Urinary bladder (tissue), 4 donors: ENCODE measurements at places on chromosomes 5 and 9. TPM values are rescaled to one million over a fixed set of nuclear protein-coding genes. Genes with fewer than 3 reads are reported as not detected.

DNA sequence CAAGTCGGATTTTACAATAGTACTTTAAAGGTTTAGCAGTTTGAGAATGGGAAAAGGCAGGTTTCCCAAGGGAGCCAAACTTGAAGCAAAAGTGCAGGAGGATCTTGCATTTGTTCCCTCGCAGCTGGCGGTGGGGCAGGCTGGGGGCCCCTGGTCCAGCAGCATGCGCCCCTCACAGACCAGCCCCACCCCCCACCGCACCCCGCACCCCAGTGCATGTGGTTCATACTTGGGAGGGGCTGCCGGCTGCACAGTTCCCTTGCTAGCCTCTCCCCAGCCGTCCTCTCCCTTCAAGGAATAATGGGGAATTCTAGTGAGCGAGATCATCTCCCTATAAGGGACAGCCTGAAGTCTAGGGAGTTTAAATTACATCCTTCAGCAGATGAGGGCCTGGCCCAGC lies 273.1 kb upstream of the IRX2 start:
- no peak for DNase-seq

DNA sequence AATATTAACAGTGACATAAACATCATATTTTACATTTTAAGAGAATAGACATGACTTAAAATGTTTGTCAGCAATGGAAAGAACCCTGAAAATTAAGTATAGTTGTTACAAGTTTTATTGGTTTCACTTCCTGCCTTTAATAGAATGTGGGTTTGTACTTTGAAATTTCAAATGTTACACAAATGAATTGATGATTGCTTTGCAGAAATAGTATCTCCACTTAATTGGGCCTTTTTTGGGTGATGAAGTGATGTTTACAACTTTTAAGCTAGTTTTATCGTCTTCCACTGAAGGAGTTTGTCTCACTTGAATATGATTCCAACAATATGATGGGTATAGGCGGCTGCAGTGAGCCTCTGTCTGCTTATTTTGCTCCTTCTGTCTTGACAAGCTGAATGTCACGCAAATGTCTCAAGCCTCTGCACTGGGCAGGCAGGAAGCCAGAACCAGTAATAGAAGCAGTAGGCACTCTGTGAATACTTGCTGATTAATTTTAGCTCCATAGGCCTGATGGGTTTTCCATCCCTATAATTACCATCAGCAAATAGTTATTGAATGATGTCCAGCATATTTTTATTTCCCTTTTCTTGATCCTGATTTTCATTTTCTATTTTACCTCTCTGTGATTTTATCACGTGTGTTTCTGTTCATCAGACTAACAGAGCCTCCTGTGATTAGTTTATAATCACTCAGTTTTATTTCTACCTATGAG lies 10.6 kb upstream of the NR3C1 start:
- no peak for DNase-seq

- no peak for DNase-seq
Measured at GRCh38 chr5:149559706-149560105, 8.5 kb upstream of the CSNK1A1 start.

The IL3 gene
- polyA plus RNA-seq, result not detected

DNA sequence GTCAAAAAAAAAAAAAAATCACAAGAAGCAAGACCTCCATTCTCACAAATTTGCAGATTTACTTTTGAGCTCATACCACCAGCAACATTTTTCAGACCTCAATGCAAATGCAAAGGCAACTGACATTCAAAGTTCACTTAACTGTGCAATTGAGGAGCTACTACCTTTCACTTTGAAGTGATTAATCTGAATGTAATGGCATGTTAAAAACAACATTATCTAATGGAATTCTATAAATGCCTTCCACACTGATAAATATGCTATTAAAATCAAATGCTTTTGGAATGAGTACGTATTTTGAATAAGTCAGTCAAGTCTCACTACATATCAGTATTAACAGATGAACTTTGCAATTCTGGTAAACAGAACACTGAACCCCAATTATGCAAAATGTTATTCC lies 32.3 kb downstream of the UBQLN1 start:
- no peak for DNase-seq

DNA sequence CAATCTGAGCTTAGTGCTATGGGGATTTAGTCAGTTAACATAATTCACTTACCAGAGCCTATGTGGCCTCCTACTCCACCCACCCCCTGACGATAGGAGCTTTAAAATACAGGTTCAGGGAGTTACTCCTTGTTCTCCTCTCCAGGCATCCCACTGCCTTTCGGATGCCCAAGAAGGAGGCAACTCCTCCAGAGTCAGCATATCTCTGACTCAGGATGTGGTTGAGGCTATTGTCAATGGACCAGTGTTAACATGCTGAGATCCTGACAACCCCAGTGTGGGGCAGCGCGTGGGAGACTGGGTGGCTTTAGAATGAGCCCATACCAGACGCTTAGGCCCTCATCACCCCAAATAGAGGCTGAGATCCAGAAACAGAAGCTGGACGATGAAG lies 27.4 kb downstream of the BICD2 start:
- DNase-seq, result no peak

GRCh38 chr9:4670591-4670990 lies 4.3 kb upstream of the SPATA6L start:
- no peak for DNase-seq

The NEUROG1 gene
- not detected for polyA plus RNA-seq

DNA sequence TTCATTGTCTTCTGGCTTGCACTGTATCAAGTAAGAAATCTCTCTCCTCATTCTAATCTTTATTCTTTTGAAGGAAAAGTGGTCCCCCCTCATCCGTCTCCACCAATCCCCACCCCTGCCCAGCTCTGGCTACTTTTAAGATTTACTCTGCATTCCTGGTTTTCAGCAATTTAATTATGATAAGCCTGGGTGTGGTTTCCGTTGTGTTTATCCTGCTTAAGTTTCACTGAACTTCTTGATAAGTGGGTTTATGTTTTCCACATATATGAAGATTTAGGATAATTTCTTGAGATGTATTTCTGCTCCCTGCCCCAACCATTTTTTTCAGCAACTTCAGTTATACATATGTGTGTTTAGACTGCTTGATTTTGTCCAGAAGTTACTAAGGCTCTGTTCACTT lies 46.5 kb downstream of the PTBP3 start:
- no peak for DNase-seq

The SPATA31C1 gene
- polyA plus RNA-seq, result not detected
